ENCODE measurements at places on chromosomes 4 and X.

DNA sequence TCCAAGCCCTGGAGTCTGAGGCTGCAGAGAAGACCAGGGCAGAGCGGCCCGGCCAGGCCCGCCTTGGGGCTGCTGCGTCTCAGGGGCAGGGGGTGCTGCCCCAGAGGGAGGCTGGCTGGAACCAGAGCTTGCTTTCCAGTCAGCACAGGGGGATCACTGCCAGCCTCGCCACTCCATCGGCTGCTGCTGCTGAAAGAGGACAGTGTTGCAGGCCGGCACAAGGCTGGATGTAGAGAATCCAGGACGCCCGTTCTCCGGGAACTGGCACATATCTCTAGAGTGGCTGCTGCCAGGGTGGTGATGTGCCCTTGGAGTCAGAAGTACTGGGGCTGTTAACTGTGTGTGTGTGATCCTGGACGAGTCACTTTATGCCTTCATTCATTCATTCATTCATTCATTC lies 31.9 kb upstream of the SORCS2 start:
- no peak for DNase-seq

- DNase-seq, result no peak
These were observed 32.5 kb downstream of the TSPAN5 start for GRCh38 chr4:98625920-98626319.

DNA sequence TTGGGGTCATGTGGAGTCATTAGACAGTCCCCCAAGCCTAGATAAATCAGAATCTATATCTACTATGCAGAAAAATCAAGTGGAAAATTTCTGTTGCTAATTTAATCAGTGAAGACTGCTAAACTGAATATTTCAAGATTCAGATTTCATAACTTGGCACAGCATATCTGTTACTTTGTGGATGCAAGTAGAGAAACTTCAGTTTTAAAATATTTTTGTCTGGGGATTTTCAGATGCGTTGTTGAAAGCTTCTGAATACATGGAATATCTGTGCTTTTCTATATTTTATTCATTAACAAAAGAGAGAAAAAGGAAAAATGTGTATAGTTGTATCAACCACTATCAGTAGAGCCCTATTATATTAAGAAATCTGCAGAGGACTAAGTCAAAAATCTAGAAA lies 4.4 kb downstream of the FGF5 start:
- DNase-seq, result no peak

DNA sequence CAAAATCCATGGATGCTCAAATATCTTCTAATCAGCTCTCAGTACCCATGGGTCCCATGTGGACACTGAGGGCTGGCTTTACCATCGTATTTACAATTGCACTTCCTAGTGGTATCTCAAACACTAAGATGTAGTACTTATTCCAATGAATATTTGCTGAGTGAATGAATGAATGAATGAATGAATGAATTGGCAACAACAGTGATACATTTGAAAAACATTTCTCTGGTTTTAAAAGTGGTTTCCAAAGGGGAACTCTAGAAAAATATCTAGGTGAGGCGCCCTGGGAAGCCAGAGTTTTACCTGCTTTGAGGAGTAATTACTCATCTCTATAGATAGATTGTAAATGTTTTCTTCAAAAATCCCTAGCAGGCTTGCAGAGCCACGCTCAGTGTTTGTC lies 76.6 kb downstream of the CYTL1 start:
- DNase-seq, result no peak

- no peak for DNase-seq
These were observed 55.9 kb downstream of the CPLX1 start for GRCh38 chr4:770022-770421.

DNA sequence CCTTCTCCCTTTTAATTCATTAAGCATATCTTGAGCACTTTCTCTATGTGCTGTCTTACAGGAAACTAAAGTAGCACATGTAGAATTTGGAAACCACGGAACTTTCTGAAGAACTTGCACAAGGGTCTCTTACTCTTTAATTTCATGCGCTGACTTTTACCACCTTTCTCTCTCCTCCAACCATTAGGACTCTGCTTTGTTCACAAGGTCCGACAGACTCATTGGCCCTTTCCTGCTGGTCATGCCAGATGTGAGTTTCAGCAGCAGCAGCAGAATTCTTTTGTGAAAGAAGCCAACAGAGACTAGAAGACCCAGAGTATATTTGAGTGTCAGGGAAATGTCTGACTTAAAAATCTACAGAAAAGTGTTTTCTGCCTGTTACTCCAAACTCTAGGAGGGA lies 207.1 kb downstream of the GUCY2F start:
- DNase-seq, result no peak

DNA sequence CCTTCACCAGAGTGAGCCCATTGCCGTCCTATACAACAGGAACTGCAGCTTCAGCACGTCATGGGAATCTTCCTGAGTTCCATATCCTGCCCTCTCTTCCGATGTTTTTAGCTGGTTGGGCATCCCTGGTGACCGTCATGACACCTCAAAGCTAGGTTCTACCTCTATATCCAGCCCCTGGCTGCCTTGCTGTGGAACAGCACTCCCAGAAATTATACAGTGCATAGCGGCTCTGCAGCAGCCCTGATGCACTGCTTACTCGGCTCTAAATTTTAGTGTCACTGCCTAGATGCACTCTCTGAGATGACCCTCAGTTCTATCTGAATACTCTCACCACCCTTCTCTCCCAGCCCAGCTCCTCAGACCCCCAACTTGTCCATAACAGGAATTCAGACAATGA lies 44.3 kb downstream of the ARHGEF38 start:
- DNase-seq, result no peak

- DNase-seq, result no peak
These were observed 105.8 kb upstream of the PDHA1 start for GRCh38 chrX:19237901-19238300.

DNA sequence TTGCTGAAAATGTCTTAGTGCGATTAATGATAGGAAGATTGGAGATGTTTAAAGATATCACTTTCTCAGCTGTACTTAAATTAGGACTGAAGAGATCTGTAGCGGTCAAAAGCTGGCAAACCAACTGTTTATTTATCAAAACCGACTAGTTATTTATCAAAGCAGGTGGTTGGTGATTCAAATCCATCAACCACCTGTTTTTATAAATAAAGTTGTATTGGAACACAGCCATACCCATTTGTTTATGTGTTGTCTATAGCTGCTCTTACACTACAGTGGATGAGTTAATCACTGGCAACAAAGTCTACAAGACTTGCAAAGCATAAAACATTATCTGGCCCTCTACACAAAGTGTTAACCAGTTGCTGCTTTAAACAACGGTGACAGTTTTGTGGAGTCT lies 76.8 kb downstream of the IL15 start:
- DNase-seq, result no peak

DNA sequence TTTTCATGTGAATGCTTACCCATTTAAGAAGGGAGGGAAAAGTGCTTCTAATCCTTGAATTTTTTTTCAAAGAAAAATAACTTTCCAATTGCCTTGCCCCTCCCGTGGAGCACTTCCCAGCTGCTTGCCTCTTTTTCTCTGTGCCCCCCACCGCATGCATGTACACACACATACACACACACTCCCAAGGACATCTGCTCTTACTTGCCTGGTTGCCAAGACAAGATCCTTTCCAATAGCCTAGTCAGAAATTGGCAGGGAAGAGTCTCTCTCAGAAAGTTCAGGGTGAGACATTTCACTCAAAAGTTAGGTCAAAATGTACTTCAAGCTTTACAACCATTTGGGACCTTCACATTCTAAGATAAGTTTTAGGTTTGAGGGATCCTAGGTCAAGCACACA lies 10.9 kb downstream of the HHIP start:
- DNase-seq, result no peak

- no peak for DNase-seq
These were observed 30.2 kb downstream of the PPP2R3B start for GRCh38 chrX:356385-357034.

DNA sequence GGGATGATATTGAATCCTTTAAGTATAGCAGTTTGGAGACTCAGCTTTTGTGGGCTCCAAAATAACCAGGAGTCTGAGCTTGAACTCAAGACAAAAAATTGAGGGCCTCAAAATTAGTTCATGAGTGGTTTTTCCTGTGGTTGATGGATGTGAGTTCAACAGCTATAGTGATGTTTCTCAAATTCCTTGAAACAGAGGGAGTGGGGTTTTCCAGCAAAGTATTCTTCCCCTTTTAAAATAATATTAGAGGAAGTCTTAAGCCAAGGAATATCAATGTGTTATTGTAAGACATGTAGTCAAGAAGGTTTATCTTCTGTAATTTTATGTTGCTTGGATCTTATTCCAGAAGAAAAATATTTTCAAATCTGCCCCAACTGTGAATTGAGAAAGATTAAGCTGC lies 10.6 kb downstream of the OTC start:
- no peak for DNase-seq

DNA sequence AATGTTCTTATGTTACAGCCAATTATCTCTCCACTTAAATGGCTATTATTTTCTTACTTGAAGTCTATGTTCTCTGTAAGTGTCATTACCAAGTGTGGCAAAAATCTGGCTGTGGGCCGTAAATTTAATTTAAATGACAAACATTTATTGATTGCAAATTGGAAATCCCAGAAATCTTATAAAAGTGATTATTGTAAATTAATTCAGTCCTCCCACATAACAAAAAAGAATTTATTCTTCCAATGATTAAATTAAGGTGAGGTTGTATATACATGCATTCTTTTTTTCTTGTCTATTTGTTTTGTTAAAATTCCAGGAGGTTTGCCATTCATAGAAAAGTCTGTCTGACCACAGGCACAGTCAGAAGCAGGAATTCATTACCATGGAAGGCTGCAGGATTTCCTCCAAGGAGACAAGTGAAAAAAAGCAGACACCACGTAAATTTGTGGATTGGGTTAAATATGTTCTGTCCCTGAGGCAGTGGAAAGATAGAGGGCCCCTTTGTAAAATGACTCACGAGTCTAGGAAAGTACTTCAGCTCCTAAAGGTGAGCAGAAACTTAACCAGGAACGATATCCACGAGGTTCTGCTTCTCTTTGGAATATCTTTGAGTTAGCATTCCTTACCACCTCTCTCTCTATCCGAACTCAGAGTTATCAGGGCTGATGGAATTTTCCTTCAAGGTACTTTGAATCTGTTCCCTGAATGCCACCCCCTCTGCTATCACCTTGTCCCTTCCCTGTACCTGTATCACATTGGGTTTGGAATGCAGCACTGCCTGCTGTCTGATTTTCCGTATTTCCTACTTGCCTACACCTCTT lies 10.7 kb downstream of the PPARGC1A start:
- DNase-seq, result no peak

GRCh38 chr4:184280137-184280536 lies 62.5 kb upstream of the ENPP6 start:
- DNase-seq, result no peak

GRCh38 chr4:664713-665231 lies 9.3 kb downstream of the ATP5ME start:
- no peak for DNase-seq

- DNase-seq, result no peak
These were observed 80.2 kb upstream of the BMP2K start for GRCh38 chr4:78695910-78696309.

DNA sequence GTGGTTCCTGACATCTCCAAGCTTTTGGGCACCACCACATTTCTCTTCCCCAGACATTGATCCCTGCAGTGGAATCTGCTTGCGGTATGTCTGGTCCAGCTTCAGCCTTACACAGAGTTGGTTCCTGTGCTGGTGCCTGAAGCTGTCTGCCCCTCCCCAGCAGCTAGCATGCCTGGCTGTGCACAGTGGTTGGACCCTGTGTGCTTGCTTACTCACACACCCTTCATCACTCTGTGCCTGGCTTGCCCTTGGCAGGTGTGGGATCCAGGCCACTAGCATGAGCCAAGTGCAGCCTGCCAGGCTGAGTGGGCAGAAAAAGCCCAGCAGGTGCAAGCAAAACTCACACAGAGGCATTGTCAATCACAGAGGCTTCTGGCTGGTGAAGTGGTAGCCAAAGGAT lies 473.8 kb downstream of the ACTRT1 start:
- no peak for DNase-seq

DNA sequence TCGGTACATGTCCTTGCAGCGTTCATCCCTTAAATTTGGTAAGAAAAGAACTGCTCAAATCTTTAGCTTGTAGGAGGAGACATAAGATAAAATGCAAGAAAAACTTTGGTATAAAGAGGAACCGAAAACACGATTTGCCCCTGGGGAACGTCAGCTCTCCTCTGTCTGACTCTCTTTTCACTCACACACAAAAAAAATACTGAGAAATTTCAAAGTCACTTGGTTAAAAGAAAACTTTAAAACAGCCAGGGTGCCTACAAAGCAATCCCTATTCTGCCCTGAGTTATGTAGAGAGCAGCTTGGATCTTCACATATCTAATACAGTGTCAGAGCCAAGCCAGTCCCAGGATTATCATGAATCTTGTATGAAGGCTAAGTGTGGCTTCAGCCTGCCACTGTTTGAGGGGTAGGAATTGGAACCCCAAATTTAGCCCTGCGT lies 248.5 kb upstream of the CXXC4 start:
- no peak for DNase-seq

- no peak for DNase-seq
These were observed 35.9 kb upstream of the AMELX start for GRCh38 chrX:11257290-11257689.

GRCh38 chr4:113978561-113979147 lies 793 bp downstream of the ARSJ start:
- DNase-seq, result no peak

GRCh38 chr4:7857993-7858392 lies 81.7 kb downstream of the AFAP1 start:
- DNase-seq, result no peak
